Stimulated activated CD8-positive, alpha-beta memory T cell treated with anti-CD3 and anti-CD28 coated beads, Interleukin-7, amount 100 ng/mL, for 4 hours (primary cell): ENCODE measurements at places on chromosomes 1 and 21.

- DNase-seq = no peak
Observed at GRCh38 chr1:8943498-8944405, 1.9 kb upstream of the CA6 start.

DNA sequence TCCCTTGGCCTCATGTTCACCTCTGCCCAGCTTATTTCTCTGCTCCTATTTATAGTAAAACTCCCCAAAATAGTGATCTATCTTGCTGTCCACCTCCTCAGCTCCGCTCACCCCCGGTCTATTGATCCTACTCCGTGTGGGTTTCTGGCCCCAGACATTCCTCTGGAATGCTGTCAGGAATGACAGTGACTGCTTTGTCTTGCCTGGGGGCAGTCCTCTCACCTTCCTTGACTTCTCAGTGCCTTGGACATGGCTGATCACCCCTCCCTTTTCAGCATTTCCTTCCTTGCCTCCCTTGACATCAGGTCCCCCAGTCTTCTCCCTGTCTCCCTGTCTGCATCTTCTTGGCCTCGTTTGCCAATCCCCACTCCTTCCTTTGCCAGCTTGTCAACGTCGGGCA lies 108.1 kb upstream of the BACE2 start:
- DNase-seq = no peak

- no peak for DNase-seq
Observed at GRCh38 chr1:226034482-226034881, 28.0 kb upstream of the H3-3A start.

GRCh38 chr1:167520711-167521206 lies 2.4 kb upstream of the CD247 start:
- DNase-seq = no peak

- no peak for DNase-seq
Observed at GRCh38 chr1:176174108-176174507, 33.0 kb downstream of the COP1 start.

DNA sequence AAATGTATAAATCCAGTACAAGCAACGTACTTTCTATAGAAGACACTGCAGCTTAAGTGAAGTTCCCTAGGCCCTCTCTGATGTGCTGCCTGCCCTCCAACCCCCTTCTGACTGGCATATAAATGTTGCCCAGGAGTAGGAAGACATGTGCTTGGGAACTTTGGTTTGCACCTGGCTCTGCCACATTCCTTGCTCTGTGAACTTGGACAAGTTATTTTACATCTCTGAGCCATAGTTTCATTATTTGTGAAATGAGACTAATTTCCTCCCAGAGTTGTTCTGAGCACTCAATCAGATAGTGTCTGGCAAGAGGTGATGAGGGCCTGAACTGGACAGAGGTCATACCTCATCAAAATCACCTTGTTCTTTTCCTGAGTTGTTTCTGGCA lies 3.5 kb upstream of the PHC2 start:
- DNase-seq = no peak

DNA sequence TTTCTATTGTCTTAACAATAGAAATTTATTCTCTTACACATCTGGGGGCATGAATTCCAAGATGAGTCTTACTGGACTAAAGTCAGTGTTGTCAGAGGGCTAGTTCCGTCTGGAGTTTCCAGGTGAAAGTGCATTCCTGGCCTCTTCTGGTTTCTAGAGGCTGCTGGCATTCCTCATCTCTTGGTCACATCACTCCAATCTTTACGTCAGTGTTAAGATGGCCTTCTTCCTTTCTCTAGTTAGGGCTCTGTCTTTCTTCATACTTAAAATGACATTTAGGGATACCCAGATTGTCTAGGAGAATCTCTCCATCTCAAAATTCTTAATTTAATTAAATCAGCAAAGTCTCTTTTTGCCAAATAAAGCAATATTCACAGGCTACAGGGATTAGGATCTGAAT lies 13.3 kb upstream of the PDC start:
- no peak for DNase-seq

GRCh38 chr21:38733972-38734546 lies 71.7 kb upstream of the ETS2 start:
- peak; percentile 49 for DNase-seq

DNA sequence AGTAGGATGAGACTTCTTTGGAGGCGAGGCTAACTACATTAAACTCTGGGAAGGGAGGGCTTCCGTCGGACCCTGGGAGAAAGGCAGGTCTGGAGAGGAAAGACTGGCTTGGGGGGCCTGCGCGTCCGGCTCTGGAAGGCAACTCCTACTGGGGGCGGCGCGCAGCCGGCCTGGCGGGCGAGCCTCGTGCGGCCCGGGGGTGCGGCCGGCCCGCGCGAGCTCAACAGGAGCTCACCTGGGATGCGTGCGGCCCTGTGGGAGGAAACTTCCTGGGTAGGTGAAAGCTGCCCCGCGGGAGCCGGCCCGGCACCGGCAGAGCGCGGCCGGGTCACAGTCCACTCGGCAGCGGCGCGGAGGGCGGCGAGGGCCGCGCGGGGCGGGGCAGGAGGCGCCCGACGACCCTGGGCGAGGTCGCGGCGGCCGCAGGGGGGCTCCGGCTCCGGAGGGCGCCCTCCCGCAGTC lies 449 bp downstream of the EPS15 start:
- peak; percentile 31 for DNase-seq

- DNase-seq = no peak
Observed at GRCh38 chr1:44609768-44610526, 64.3 kb downstream of the TMEM53 start.

- no peak for DNase-seq
Observed at GRCh38 chr1:91831132-91831930, 54.6 kb downstream of the TGFBR3 start.

DNA sequence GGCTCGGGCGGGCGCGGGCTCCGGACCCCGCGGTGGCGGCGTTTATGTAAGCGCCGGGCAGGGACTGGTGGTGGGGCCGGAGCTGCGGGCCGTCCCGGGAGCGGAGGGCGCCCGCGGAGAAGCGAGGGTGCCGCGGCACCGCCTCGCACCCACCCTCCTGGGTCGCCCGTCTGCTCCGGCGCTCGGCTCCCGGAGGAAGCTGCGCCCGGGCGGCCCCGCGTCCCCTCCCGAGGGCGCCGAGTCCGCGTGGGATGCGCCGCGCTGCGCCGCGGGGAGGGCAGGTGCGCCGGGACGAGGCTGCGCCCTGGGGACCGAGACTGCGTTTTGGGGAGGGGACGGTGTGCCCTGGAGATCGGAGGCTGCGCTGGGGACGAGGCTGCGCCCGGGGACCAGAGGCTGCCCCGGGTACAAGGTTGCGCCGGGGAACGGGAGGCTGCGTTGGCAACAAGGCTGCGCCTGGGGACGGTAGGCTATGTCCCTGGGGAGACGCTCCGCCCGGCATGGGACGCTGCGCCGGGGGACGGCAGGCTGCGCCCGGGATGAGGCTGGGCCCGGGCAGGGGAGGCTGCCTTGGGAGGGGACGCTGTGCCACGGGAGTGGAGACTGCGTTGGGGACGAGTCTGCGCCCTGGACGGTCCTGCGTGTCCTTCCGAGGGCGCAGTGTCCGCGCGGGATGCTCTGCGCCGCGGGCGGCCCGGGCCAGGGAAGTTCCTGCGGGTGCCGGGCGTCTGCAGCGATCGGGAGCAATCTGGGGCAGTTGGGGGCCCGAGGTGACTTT lies 627 bp downstream of the ADARB1 start:
- DNase-seq = no peak
